ENCODE measurements at places on chromosomes 5 and 9. TPM values are rescaled to one million over a fixed set of nuclear protein-coding genes. Genes with fewer than 3 reads are reported as not detected.

The MAST4 gene
- total RNA-seq, result 11.5 TPM

The ZBTB34 gene
- total RNA-seq, result 21.0 TPM

The STPG3 gene
- total RNA-seq, result not detected

- no peaks in the 10 kb centered on the region for H3K36me3 ChIP-seq
- no peak overlapping the region for H3K4me3 ChIP-seq
- no peak overlapping the region for H3K27ac ChIP-seq
- no peaks in the 10 kb centered on the region for H3K27me3 ChIP-seq
- H3K4me1 ChIP-seq, result peaks cover under 1% of the 10 kb centered on the region
These were observed 481.4 kb downstream of the RAB3C start for GRCh38 chr5:59064293-59064692.

GRCh38 chr5:170289121-170289520 is 8.5 kb downstream of the LCP2 start:
- peaks cover 9% of the 10 kb centered on the region for H3K27me3 ChIP-seq
- no peak overlapping the region for H3K27ac ChIP-seq

All from glutamatergic neuron (in vitro differentiated cells).